ENCODE measurements at places on chromosomes 4 and X.

DNA sequence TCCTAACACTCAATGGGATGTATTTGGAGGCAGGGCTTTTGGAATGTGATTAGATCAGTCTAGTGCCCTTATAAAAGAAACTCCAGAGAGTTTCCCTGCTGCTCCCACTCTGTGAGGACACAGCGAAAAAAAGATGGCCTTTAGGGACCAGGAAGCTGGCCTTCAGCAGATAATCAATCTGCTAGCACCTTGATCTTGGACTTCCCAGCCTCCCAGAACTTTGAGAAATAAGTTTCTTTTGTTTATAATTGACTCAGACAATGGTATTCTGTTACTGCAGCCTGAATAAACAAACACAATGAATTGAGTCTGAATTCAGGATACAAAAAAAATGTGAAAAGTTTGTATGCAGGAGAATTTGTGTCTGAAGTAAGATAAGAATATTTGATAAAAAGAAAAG is 842.1 kb downstream of the FSTL5 start:
- no peaks in the 10 kb centered on the region for H3K36me3 ChIP-seq
- no peaks in the 10 kb centered on the region for H3K27me3 ChIP-seq
- no peak overlapping the region for H3K27ac ChIP-seq

- H3K27me3 ChIP-seq = peaks cover 7% of the 10 kb centered on the region
- H3K27ac ChIP-seq = no peak overlapping the region
- H3K36me3 ChIP-seq = no peaks in the 10 kb centered on the region
- no peaks in the 10 kb centered on the region for H3K4me1 ChIP-seq
Observed at GRCh38 chr4:80231180-80231579, 33.9 kb downstream of the PRDM8 start.

DNA sequence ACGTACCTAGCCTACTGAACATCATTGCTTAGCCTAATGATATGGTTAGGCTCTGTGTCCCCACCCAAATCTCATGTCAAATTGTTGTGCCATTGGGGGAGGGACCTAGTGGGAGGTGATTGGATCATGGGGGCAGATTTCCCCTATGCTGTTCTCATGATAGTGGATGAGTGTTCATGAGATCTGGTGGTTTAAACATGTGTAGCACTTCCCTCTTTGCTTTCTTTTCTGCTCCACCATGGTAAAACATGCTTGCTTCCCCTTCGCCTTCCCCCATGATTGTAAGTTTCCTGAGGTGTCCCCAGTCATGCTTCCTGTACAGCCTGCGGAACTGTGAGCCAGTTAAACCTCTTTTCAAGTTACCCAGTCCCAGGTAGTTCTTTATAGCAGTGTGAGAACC is 102.6 kb downstream of the RAPGEF2 start:
- no peaks in the 10 kb centered on the region for H3K4me1 ChIP-seq
- no peak overlapping the region for H3K27ac ChIP-seq
- H3K27me3 ChIP-seq = no peaks in the 10 kb centered on the region
- no peak overlapping the region for H3K4me3 ChIP-seq
- H3K36me3 ChIP-seq = no peaks in the 10 kb centered on the region

DNA sequence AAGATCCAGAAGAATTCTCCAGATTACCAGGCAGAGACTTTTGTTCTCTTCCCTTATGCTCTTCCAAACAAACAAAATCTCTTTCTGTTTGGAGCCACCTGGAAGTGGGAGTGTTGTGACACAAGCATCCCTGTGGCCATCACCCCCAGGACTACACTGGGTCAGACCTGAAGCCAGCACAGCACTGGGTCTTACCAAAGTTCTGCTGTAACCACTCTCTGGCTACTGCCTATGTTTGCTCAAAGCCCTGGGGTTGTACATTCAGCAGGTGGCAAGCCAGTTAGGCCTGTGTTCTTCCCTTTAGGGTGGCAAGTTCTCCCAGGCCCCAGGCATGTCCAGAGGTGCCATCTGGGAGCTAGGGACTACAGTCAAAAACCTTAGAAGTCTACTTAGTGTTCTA is 43.7 kb upstream of the MAOA start:
- no peak for DNase-seq
- H3K4me1 ChIP-seq = no peaks in the 10 kb centered on the region
- H3K36me3 ChIP-seq = no peaks in the 10 kb centered on the region
- no peak overlapping the region for H3K4me3 ChIP-seq

GRCh38 chr4:7086384-7086783 is 18.5 kb upstream of the GRPEL1 start:
- H3K27ac ChIP-seq = no peak overlapping the region
- no peaks in the 10 kb centered on the region for H3K4me1 ChIP-seq
- H3K4me3 ChIP-seq = no peak overlapping the region
- DNase-seq = no peak
- no peaks in the 10 kb centered on the region for H3K36me3 ChIP-seq

- H3K4me1 ChIP-seq = no peaks in the 10 kb centered on the region
- no peaks in the 10 kb centered on the region for H3K36me3 ChIP-seq
- H3K27ac ChIP-seq = no peak overlapping the region
- no peaks in the 10 kb centered on the region for H3K27me3 ChIP-seq
Observed at GRCh38 chr4:15104825-15105224, 102.5 kb downstream of the CPEB2 start.

GRCh38 chr4:153789741-153790499 is 1.0 kb upstream of the SFRP2 start:
- peak overlapping the region; percentile 87 for H3K27ac ChIP-seq
- peaks cover 9% of the 10 kb centered on the region for H3K27me3 ChIP-seq
- no peaks in the 10 kb centered on the region for H3K4me1 ChIP-seq
- peak overlapping the region; percentile 59 for H3K4me3 ChIP-seq

DNA sequence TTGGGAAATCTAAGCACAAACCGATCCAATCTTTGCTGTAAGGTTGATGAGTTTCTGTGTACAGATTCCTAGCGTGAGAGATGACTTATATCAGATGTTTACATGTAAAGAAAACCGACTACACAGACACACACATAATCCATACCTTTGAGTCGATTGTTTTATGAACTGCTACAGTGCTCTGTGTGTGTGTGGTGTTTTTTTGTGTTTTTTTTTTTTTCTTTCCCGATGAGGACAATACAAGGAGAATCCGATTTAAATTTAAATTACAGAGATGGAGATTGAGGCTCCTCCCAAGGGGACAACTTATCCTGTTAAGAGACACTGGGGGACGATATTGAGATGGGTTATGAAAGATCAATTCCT is 461 bp upstream of the SLC9A6 start:
- peak overlapping the region; percentile 66 for H3K27ac ChIP-seq
- H3K27me3 ChIP-seq = no peaks in the 10 kb centered on the region
- H3K4me3 ChIP-seq = peak overlapping the region; percentile 55

GRCh38 chr4:128812442-128813235 is 3.1 kb downstream of the JADE1 start:
- H3K4me3 ChIP-seq = peak overlapping the region; percentile 87
- DNase-seq = no peak
- no peaks in the 10 kb centered on the region for H3K36me3 ChIP-seq
- H3K4me1 ChIP-seq = no peaks in the 10 kb centered on the region
- H3K27ac ChIP-seq = peak overlapping the region; percentile 96

- DNase-seq = no peak
- no peak overlapping the region for H3K27ac ChIP-seq
- H3K4me1 ChIP-seq = no peaks in the 10 kb centered on the region
Observed at GRCh38 chr4:125420526-125420925, 105.8 kb downstream of the FAT4 start.

GRCh38 chrX:47217121-47217851 is 1.2 kb upstream of the CDK16 start:
- H3K27me3 ChIP-seq = no peaks in the 10 kb centered on the region
- DNase-seq = peak; percentile 67
- H3K4me3 ChIP-seq = peak overlapping the region; percentile 85
- H3K36me3 ChIP-seq = peaks cover 5% of the 10 kb centered on the region
- peaks cover 6% of the 10 kb centered on the region for H3K4me1 ChIP-seq
- peak overlapping the region; percentile 89 for H3K27ac ChIP-seq

DNA sequence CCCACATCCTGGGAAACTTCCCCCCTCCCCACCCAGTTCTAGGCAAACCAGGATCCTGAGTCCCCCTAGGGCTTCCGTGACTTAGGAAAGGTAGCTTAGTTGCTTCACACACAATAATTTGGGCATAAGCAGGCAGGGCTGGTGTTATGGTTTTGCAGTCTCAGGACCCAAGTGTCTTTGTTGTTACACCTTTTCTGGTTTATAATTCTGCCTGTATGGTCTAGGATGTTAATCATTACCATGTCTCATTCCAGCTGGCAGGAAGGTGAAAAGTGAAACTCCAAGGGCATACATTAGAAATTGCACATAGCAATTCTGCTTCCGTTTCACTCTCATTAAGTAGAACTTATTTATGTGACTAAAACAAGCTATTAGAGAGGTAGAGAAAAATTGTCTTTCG is 16.8 kb downstream of the UGT8 start:
- DNase-seq = no peak
- no peaks in the 10 kb centered on the region for H3K36me3 ChIP-seq
- no peak overlapping the region for H3K27ac ChIP-seq
- no peaks in the 10 kb centered on the region for H3K27me3 ChIP-seq

GRCh38 chr4:122701965-122702364 is 30.5 kb upstream of the BBS12 start:
- DNase-seq = no peak
- no peak overlapping the region for H3K4me3 ChIP-seq
- H3K27me3 ChIP-seq = no peaks in the 10 kb centered on the region

DNA sequence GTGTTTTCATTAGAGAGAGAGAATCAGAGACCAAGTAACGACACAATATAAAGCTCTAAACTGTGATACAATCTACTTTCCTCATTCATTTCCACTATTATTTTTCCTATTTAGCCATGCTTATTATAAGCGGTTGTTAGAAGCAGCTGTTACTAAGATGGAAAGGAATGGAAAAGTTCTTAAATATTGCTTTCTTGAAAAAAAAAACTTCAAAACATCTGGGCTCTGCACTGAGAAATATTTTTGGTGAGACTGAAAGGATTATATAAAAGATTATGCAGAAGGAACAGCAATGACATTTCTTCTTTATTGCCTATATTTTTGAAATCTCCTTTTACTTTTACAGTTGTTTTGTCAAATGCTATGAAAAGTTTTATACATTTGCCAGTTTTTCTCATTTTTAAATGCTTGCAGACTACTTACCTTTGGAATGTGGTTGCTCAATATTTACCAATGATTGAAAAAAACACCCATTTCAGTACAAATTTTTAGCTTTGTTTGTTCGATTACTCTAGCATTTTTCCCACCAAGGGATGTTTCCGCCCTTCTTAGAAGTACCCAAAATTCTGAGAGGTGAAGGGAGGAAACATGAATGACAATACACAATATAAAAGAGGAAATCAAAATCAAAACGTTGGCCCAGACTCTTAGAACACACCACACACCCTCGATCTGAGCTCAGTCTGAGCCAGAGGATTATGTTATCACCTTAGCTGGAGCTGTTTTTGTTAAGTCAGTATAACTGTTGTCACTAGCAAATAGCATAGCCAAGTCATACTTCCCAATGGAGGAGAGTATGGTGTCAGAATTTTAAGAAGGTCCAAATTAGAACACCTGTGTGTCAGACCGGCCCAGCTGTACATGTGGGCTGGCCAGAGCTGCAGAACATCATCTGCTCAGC is 18.4 kb downstream of the DKK2 start:
- H3K27ac ChIP-seq = no peak overlapping the region
- no peaks in the 10 kb centered on the region for H3K4me1 ChIP-seq
- H3K36me3 ChIP-seq = no peaks in the 10 kb centered on the region
- no peak for DNase-seq

DNA sequence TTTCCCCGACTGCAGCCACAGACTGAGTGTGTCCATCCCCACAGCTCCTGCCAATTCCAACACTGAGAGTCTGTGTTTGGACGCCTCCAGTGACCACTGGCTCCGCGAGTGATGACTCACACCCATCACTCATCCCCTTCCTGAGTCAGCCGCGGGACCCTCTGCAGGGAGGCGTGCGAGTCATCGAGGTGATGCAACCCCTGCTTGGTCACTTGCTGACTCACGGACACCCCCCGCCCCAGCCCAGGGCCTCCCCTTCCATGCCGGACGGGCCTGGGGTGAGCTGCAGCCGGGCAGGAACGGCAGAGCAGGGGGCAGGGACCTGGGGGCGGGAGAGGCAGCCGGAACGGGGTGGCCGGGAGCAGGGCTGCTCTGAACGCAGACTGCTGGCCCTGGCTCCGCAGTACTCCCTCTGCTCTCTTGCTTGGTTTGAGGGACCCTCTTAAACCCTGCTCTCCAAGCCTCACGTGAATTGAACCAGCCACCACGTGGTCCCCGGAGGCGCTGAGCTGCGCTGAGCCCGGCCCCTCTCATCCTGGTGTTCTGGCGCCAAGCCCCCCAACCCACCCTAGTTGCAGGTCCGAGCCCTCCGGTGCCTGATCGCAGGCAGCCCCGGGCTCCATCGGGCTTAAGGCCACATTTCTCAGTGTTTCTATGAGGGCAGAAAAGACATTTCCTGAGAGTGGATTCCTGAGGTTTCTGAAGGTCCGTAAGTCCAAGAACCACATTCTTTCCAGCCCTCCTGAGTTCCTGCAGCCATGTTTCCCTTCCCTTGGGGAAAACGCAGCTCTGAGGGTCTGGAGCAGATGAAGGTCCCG is 32.4 kb downstream of the FGFRL1 start:
- H3K27ac ChIP-seq = peak overlapping the region; percentile 70
- H3K36me3 ChIP-seq = no peaks in the 10 kb centered on the region
- H3K27me3 ChIP-seq = no peaks in the 10 kb centered on the region

- H3K4me1 ChIP-seq = no peaks in the 10 kb centered on the region
- H3K27me3 ChIP-seq = peaks cover 22% of the 10 kb centered on the region
- no peak for DNase-seq
- no peaks in the 10 kb centered on the region for H3K36me3 ChIP-seq
Observed at GRCh38 chr4:8647094-8647570, 54.6 kb downstream of the CPZ start.

GRCh38 chr4:177802661-177803060 is 360.4 kb upstream of the AGA start:
- no peaks in the 10 kb centered on the region for H3K4me1 ChIP-seq
- H3K4me3 ChIP-seq = no peak overlapping the region
- no peaks in the 10 kb centered on the region for H3K36me3 ChIP-seq
- no peak for DNase-seq

GRCh38 chrX:48934581-48935300 is 15.9 kb upstream of the PIM2 start:
- no peak overlapping the region for H3K4me3 ChIP-seq
- no peaks in the 10 kb centered on the region for H3K27me3 ChIP-seq
- H3K4me1 ChIP-seq = no peaks in the 10 kb centered on the region

DNA sequence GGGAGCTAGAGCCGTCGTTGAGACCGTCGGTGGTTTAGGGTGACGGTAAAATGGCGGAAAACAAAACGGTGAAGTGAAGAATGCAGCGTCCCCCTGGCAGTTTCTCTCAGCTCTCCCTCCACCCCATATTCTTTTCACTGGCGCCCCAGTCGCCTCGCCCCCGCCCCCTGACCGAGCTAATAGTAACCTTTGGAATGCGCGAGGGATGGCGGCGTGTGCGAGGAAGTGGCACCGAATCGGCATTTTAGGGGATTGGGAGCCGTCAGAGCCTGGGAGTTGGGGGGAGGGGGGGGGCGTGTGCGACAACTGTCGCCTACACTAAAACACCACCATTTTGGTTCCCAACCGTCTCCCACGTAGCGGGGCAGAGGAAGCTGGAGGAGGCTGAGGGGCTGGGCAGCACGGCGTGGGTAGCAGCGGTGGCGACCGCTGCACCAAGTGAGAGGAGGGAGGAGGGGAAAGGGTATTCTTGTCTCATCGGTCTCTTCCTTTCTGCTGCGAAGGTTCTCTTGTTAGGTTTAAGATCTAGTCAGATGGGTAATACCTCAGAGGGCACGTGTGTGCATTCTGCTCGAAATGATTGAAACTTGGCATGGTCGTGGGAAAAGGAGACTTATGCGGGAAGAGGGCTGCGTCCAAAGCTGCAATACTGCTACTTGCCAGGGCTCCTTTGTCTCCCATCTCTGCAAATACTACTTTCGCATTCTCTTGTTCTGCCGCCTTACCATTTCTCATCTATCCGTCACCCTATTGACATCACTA is 840 bp downstream of the ZNF711 start:
- no peaks in the 10 kb centered on the region for H3K36me3 ChIP-seq
- DNase-seq = no peak
- peaks cover 11% of the 10 kb centered on the region for H3K27me3 ChIP-seq
- H3K27ac ChIP-seq = peak overlapping the region; percentile 78
- H3K4me1 ChIP-seq = no peaks in the 10 kb centered on the region
- H3K4me3 ChIP-seq = peak overlapping the region; percentile 65
